ENCODE measurements at places on chromosomes 5 and 9. TPM values are rescaled to one million over a fixed set of nuclear protein-coding genes. Genes with fewer than 3 reads are reported as not detected.

DNA sequence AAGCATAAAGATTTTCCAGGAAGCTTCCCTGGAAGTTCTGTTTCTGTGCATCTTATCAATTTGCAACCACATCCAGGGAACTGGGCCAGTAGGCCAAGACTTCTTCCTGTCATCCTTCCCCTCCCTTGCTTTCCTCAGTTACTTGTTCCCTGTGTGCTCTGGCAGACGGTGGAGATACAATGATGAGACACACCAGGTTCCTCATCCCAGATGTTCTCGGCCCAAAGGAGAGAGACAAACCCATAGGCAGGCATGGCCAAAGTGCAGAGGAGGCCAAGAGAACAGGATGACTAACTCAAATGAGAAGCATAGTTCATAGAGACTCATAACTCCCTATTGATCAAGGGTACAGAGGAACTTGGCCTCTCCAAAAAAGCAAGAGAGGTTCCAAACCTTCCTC is 652.6 kb downstream of the CCDC171 start:
- no peak for DNase-seq

- DNase-seq = no peak
Measured at GRCh38 chr9:88733651-88734421, 198.9 kb downstream of the NXNL2 start.

- no peak for DNase-seq
Measured at GRCh38 chr5:83744821-83745220, 24.2 kb upstream of the HAPLN1 start.

- DNase-seq = no peak
Measured at GRCh38 chr9:111566234-111566633, 33.2 kb downstream of the PTGR1 start.

DNA sequence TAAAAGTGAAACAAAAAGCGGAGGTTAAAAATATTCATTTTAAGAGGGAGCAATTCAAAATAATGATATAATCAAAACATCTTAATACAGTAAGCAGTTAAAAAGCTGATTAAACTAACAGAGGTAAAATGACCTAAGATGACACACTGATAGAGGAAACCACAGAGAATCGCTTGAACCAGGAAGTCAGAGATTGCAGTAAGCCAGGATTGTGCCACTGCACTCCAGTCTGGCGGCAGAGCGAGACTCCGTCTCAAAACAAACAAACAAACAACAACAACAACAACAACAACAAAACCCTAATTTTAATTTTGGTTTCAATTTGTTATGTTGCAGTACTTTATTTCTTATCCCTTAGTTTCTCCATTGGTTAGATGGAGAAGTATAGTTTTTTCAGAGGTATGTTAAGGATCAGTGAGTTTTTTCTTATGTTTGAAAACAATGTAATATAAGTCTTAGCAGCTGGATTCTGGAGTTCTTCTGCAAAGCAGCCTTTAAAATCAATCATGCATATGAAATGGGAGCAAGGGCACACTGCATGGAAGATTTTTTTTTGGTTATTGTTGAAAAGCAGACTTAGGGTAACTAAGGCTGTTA is 58.5 kb downstream of the MLANA start:
- no peak for DNase-seq

DNA sequence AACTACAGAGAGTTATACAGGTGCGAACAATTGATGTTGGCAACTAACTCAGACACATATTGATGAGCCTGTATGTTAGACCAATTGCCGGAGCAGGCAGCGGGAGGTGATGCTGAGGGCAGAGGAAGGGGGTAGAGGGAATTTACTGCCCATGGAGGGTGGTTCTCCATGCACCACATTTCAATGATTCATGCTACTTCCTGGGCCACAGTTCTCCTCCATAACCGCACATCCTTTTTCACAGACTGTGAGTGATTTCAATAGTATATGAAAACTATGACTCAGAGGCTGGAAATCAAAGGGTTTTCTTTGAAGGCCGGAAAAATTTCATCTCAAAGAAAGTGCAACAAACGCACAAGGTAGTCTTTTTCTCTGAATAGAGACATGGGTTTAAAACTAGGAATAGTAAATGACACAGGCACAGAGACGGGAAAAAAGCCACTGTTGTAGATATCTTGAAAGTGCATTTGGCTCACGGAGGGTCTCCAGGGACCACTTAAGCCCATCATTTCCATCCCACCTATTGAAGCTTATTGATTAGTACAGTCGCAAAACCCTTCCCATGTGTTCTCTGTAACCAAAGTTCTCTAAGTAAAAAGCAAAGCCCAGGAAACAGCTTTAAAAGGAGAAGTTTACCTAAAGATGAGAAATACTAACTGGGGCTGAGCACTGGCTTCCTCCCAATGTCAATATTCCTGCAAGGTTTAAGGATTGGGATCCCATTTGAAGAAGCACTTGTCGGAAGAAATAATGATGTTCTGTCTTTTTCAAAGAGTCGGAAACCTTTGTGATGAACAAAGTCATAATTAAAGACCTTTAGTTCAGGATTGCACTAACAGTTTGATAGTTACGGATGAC is 28.0 kb upstream of the ADAM19 start:
- DNase-seq = no peak

- DNase-seq = peak; percentile 9
Measured at GRCh38 chr9:92615790-92616189, 54.1 kb downstream of the IPPK start.

- DNase-seq = no peak
Measured at GRCh38 chr5:27242258-27242626, 203.9 kb upstream of the CDH9 start.

- DNase-seq = no peak
Measured at GRCh38 chr5:115246361-115246991, 16.2 kb downstream of the PGGT1B start.

DNA sequence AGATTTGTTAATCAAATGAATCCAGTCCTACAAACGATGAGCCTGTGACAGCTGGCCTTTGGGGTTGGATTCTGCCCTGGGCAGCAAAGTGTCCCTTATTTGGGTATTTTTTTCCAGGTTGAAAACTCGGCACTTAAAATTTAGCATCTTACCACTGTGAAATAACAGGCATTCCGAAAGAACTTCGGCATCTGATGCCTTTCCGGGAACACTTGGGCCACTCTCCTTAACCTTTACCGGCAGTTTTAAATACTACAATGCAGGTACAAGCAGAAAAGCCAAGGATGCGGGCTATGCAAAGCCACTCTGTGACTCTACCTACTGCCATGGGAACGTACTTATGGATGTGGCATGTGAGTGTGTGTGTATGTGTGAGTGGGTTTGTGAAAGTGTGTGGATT is 1.0 kb upstream of the RASGRF2 start:
- no peak for DNase-seq

DNA sequence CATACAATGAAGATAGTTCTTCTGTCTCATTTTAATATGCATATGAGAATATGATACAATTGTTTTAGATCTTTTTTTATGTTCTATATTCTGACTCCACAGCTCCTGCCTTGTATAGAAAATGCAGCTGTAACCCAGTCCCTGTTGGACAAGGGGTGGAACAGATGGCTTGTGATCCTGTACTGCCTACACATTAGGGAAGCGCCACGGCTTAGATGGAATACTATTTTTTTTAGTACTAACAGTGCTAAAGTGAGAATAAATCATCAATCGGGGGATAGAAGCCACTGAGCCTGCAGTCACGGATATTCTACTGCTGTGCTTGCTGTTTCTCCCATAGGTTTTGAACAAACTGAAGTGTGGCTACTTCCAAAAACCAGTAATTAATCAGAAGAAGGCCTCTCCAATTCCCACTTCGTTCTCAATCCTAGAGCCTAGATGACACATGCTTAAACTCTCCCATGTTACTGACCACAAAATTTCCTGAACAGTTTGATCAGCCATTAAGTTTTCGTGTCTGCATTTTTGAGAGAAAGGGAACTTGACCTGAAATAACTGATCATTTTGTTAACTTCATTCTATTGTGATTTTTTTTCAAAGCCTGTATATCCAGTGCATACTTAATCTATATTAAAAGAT is 150.3 kb downstream of the CDH18 start:
- no peak for DNase-seq

DNA sequence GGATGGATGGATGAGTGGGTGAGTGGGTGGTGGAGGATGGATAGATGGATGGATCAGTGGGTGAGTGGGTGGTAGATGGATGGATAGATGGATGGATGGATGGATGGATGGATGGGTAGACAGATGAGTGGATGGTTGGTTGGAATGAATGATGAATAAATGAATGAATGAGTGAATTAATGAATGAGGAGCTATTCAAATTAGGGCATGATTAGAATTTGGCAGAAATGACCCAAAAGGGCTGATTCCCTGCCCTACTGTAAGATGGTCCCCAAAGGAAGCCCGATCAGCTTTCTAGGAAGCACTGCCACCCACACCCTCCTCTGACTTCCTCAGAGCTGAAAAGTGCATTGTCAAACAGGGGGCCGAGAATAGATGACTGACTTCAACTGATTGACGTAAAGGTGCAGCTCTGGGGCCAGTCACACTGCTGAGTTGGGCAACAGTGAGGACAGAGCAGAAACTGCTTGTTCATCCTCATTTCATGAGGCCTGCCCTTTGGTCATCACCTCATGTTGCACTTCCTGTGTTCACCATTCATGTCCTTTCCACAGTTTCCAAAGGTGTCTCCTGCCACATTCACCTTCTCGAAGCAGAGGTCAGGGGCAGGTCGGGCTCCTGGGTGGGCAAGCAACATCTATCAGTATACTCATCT is 34.3 kb downstream of the NIPAL4 start:
- DNase-seq = no peak

DNA sequence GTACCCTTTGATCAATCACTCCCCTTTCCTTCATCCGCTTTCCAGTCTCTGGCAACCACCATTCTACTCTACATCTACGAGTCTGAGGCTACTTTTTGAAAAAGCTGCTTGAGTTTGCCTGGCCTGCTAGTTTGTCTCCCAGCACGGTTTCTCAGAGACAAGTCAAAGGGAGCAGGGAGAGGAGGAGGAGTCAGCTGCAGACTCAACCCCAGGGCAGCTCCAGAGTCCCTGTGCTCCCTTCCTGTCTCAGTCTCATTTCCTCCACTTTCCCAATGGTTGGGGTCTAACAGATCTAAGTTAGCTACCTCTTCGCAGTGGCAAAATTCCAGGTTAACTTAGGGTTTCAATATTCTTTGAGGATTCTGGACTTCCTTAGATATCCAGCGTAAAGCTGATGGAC is 80.0 kb upstream of the PCA3 start:
- DNase-seq = no peak

DNA sequence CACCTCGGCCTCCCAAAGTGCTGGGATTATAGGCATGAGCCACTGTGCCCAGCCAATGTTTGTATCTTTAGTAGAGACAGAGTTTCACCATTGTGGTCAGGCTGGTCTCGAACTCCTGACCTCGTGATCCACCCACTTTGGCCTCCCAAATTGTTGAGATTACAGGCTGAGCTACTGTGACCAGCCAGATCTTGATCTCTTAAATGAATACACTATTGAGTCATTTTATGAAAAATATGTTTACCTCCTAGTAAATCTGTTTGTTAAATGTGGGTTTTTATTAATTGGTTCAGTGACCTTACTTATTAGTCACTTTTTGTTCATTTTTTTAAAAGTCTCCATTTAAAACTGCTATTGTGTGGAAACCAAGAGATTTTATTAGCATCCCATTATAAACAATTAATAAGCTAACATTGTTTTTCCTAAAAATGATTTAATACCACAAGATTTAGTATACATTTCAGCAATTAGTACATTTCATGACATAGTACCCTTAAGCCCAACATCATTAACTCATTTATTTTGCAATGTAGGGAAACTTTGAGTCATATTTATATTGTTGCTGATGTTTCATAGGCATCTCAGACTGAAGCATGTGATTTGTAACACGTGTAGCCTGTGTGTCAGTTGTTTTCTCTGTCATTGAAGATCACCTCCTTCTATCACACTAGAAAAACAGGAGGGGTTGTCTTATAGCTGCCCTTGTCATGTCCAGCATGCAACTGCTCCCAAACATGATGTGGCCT is 261.2 kb downstream of the TAF11L14 start:
- DNase-seq = no peak

- no peak for DNase-seq
Measured at GRCh38 chr5:33261305-33261704, 179.5 kb upstream of the TARS1 start.

GRCh38 chr9:116837018-116837989 is 150.2 kb downstream of the TRIM32 start:
- DNase-seq = no peak

DNA sequence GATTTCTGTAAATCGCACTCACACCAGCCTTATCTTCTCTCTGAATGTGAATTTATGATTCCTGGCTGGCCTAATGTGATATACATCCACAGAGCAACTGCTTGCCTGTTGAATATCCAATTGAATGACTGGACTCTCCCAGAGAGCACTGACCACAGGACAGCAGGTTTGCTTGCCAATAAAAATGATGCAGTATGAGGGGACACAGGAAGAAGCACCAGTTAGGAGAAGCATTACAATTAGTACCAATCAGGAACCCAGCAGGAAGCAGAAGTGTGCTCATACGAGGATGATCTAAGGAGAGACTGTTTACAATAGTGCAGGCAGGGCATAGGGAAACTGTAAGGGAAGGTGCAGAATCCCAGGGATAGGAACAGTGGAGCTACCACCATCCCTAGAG is 127.2 kb upstream of the ZNF366 start:
- no peak for DNase-seq

- DNase-seq = no peak
Measured at GRCh38 chr9:17165764-17166163, 30.9 kb downstream of the CNTLN start.

GRCh38 chr5:1344975-1345838 is at the start of gene CLPTM1L:
Gene CLPTM1L (minus strand): TSS chr5:1345099. CDS start chr5:1344841, 258 bp downstream.
- DNase-seq = peak; percentile 94

DNA sequence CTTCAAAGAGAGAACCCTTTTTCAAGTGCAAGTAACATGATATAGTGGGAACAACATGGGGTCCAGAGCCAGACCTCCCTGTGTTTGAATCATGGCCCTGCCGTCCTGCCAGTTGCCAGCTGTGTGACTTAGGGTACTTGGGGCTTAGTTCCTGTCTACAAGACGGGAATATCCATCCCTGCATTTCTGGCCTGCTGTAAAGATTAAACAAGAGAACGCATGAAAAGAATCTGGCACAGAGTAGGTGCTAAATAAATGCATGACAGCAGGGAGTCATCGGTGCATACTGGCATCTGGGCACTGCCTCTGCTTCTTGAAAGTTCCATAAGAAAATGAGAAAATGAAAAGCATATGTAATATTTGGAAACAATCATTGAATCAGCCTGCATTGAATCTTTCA is 77.8 kb upstream of the PRRC1 start:
- no peak for DNase-seq

DNA sequence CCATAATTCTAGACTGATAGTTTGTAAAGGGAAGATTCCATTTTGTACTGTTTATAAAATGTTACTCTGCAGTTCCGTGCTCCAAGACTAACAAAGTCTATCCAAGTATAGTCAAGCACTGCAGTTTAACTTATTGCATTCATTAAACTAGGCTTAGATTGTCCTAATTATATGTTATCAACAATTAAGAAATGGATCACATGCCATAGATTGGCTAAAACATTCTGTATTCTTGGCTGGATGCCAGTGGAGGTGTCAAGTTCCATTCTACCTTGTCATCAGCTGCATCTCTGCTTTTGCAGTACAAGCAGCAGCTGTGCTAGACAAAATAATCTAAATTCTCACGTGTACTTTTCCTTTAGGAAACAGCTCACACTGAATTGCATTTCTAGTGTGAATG is 69.4 kb upstream of the MEF2C start:
- DNase-seq = no peak

OR13J1 gene
- total RNA-seq = not detected

UNC13B gene
- total RNA-seq = 29.0 TPM

IL3 gene
- total RNA-seq = not detected

REXO4 gene
- 13.1 TPM for total RNA-seq

NUTM2F gene
- not detected for total RNA-seq

TMEM252 gene
- total RNA-seq = not detected

KIF4B gene
- total RNA-seq = not detected

LRRC19 gene
- not detected for total RNA-seq

ZNF782 gene
- total RNA-seq = 4.0 TPM

MAMDC2 gene
- 3.7 TPM for total RNA-seq

CMBL gene
- 17.3 TPM for total RNA-seq
